ENCODE measurements at places on chromosomes 5 and 9. TPM values are rescaled to one million over a fixed set of nuclear protein-coding genes. Genes with fewer than 3 reads are reported as not detected.

The ZNF608 gene
- total RNA-seq = 10.1 TPM

The GLDC gene
- total RNA-seq = 0.33 TPM

The MUSK gene
- 0.10 TPM for total RNA-seq

The IRX1 gene
- total RNA-seq = 0.86 TPM

The CDC20B gene
- total RNA-seq = 0.07 TPM

Data from smooth muscle cell of the pulmonary artery (primary cell).